ENCODE measurements at places on chromosomes 1 and 21.

GRCh38 chr1:193537266-193538002 is 351.0 kb upstream of the B3GALT2 start:
- DNase-seq: no peak

- DNase-seq: no peak
Observed at GRCh38 chr1:39378377-39378776, 113.1 kb upstream of the BMP8A start.

DNA sequence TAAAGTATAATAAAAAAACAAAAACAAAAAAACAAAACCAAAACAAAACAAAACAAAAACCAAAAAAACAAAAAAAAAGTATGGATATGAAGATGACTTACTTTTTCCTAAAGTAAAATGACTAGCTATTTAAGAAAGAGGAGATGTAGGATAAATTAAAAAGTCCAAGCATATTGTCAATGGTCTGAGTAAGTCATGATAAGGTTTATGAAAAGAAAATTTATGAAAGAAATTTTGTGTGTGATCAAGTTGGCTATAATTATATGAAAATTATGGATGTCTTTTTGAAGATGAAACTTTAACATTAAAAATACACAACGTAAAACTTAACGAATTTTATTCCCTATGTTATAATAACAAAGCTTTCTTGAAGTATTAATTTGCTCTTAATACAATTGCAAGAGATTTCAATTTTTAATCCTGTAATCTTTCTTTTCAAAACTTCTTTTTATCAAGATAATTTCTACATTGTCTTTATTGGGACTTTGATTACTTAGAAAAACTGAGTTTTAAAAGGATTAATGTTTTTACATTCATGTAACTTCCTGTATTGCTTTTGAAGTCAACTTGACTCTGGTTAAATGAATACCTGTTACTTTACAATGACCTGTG is 200.9 kb upstream of the IVNS1ABP start:
- DNase-seq: no peak

GRCh38 chr1:26749458-26749857 is 38.3 kb upstream of the PIGV start:
- no peak for DNase-seq

DNA sequence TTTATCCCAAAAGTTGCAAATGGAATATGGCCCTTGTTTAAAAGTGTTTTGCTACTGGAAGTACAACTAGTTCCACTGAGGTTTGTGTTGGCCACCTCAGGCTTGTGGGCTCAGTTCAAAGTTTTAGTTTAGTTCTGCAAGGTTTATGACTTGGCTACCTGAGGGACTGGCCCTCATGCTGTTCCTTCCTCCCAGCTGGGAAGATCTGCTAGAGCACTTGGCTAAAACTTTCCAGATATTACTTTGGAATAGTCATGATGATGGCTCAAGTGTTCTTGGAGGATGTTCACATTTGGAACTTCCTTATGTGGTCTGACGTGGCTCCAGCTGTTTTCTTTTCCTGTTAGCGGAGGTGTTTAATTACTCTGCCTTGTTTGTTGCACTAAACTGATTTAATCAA is 110.2 kb upstream of the IVNS1ABP start:
- no peak for DNase-seq

DNA sequence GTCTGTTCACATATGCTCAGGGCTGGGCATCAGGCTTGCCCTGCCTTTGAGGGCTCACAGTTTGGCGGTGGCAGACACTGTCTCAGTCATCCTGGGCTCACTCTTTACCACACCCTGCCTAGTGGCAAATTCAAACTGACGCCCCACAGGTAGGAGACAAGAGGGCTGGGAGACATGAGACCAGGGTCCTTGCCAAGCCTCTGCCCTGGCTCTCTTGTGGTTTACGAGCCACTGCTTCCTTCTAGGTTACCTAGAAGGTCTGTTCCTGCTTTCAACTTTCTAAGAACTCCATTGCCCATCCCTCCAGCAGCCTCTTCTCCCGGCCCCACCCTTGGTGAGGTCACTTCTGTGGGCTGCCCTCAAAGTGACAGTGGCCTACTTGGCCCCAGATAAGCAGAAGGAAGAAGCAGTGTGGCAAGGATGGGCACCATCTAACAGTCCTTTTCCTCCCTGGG is 10.5 kb downstream of the KIF21B start:
- no peak for DNase-seq

- DNase-seq: no peak
Observed at GRCh38 chr1:53690411-53690810, 48.6 kb downstream of the GLIS1 start.

DNA sequence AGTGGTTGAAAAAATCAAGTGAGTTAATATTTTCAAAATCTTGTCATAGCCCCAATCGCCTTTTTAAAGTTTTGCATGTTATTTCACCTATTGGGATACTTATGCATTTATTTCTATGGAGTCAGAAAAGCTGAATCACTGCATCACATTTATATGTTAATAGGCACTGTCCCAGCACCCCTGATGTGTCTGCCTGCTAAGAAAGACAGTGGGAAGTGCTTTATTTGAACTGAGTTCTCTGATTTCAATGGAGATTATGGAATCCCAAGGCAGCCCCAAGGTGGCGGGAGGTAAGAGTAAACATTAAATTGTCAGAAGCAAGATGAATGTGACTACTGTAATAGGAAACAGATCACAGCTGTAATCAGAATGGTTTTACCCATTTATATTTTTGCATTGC is 2225.7 kb downstream of the NCAM2 start:
- no peak for DNase-seq

DNA sequence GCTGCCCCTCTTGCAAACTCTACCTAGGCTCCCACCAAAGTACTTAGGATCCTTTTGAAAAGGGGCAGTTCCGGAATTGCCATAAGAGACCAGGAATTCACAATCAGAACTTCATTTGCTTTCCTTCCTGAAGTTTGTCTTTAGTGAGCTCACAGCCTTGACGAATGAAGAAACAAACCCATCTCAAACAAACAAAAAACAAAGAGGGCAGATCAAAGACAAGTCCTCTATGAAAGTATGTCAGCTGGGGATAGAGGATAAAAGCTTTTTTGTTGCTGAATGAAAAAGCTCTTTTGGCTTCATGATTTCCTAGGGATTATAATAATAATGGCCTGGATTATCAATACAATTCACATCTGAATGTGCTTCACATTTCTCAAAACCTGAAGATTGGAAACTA is 357.9 kb upstream of the DUSP10 start:
- no peak for DNase-seq

GRCh38 chr21:42534421-42535378 is 21.0 kb downstream of the SLC37A1 start:
- no peak for DNase-seq

DNA sequence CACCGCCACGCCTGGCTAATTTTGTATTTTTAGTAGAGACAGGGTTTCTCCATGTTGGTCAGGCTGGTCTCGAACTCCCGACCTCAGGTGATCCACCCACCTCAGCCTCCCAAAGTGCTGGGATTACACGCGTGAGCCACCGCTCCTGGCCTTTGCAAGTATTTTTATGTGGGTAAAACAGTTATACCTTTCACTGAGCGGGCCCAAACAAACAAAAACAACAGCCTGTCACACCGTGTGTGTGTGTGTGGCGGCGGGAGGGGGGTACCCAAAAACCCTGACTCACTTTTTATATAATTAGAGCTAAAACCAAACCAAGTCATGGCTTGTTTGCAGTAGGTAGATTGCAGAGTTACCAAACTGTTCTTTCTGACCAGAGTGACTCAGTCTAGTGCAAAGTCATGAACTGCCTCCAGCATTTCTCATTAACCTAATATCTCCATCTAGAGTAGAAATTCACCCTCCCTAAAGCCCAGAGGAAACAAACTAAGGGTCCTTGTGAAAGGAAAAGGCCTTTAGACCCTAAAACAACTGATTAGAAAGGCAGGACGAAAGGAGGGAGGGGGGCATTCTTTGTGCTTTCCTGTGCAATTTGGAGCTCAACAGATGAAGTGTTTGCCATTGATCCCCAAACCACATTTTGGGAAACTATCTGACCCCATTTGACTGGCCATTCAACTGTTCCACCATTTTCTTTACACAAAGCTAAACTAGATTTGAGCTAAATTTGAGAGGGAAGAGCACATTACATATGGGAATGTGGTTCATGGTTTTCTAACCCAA is 181.0 kb downstream of the DHRS3 start:
- DNase-seq: no peak

DNA sequence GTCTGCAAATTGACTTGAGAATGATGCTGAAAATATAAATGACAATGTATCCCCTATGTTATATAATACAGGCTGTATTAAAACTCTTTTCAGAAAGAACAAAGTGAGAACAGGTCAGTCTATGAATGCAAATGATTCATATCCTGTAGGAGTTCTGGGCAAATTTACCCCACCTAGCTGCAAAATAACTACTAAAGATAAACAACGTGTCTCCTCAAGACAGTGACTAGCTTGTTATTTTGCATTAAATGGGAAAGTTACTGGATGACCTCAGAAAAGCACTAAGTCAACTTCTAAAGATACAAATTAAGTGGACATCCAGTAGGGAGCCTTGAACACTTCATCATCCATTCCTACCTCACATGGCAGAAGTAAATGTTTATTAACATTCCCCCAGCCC is 11.1 kb downstream of the RNF19B start:
- no peak for DNase-seq

DNA sequence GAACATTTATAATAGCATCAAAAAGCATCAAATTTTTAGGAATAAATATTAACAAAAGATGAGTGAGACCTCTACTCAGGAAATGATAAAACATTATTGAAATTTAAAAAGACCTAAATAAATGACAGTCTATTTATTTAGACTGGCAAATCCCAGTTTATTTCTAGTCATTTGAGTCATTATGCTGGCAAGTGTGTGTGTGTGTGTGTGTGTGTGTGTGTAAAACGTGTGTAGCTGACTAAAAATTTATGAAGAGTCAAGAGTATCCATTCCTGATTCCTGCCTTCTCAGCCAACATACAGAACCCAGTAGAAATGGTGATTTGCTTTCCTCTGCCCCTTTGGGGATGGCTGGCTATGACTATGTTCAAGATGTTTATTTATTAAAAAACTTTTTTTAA is 46.2 kb downstream of the OSBPL9 start:
- no peak for DNase-seq

DNA sequence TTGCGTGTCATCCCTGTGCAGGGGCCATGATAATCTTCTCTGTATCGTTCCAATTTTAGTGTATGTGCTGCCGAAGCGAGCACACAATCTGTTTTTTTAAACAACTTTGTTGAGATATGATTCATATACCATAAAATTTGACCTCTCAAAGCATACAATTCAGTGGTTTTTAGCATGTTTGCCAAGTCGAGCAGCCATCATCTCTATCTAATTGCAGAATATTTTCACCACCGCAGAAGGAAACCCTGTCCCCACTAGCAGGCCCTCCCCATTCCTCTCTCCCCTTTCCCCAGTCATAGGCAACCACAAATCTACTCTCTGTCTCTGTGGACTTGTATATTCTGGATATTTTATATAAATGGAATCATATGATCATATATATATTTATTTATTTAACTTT is 78.7 kb upstream of the TINAGL1 start:
- peak; percentile 77 for DNase-seq

- no peak for DNase-seq
Observed at GRCh38 chr1:230340526-230341161, 85.5 kb downstream of the PGBD5 start.

- DNase-seq: no peak
Observed at GRCh38 chr1:217921126-217921904, 290.2 kb downstream of the SPATA17 start.

DNA sequence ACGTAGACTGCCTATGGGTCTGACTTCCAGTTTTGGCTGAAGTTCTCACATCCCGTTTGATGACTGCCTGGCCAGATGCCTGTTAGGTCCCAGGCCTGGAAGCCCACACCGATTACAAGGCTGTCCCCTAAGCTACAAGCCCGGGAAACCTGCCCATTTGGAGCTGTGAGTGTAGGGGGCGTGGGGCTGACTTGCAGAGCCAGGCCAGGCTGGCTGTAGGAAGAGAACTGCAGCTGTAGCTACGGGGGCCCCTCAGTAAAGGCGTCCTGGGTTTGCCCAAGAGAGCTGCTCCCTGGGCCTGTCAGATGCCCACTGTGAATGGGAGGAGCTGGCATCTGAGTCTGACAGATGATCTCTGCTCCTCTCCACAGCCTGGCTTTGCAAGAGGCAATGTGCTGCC is 199.7 kb downstream of the CAMTA1 start:
- no peak for DNase-seq

GRCh38 chr1:96002969-96003964 is 718.3 kb upstream of the PTBP2 start:
- DNase-seq: no peak

DNA sequence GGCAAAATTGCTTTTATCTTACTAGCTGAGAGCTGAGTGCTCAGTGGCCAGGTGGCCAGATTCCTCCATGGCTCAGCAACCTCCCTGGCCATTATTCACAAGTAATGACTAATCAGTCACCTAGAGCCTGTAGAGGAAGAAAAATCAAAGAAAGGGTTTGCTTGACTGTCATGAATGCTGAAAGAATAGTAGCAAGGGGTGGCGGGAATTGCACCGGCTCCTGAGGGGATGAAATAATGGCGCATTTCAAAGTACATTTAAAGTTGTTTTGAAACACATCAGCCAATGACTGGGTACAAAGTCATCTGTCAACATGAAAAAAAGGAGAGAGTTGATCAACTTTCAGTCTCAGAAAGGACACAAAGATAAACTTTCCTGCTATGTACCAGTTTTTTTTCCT is 99.5 kb downstream of the OMA1 start:
- DNase-seq: no peak

DNA sequence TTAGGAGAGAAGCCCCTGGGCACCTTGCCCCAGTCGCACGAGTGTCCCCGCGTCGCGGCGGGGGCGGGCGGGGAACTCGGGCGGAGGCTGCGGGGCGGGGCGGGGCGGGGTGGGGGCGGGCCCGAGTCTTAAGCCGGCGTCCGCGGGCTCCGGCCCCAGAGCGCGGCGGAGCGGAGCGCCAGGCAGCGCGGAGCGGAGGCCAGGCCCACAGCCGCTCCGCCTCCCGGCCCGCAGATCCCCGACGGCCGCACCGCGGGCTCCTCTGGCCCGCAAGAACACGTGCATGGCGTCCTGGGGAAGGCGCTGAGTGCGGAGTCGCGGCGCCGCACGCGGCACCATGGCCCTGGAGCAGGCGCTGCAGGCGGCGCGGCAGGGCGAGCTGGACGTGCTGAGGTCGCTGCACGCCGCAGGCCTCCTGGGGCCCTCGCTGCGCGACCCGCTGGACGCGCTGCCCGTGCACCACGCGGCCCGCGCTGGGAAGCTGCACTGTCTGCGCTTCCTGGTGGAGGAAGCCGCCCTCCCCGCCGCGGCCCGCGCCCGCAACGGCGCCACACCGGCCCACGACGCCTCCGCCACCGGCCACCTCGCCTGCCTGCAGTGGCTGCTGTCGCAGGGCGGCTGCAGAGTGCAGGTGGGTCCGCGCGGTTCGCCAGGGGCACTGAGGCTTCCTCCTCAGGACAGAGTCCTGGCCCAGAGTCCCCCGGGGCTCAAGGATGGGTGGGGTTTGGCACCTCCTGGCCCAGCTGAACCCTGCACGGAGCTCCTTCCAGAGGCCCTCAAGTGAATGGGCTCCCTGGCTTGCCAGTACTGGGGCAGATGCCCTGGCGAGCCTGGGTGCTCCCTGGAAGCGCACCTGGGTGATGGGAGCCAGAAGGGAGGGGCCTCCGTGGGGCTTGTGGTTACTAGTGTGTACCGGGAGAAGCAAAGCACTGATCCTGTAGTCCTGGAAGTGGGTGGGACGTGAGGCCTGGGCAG is at the start of gene ESPN:
ESPN (plus strand) TSS at position 158 of the 975 bp plus-strand sequence; CDS start at position 338, 180 bp downstream.
- DNase-seq: no peak

GRCh38 chr21:44969066-44969670 is 29.3 kb downstream of the SLX9 start:
- DNase-seq: no peak

- DNase-seq: no peak
Observed at GRCh38 chr1:145961425-145962156, 2.8 kb downstream of the ANKRD34A start.

Measured in fibroblast of skin of left quadriceps (primary cell).